ENCODE measurements at places on chromosomes 2 and 18.

DNA sequence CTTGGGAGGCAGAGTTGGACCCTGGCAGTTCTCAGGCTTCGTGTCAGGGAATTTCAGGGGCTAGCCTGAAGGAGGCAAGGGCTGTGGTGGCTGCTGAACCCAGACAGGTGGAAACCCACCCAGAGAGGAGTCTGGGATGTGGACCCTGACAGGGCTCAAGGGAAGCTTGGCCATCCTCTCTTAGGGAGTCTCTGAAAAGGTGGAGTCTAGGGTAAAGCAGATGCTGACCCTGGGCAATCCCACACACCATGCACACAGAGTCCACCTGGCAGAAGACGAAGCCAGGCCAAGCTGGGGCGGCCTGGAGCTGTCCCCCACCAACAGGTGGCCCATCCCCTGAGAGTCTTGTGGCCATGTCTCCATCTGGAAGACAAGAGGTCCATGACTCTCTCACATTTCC lies 41.2 kb upstream of the TEX51 start:
- DNase-seq: no peak

GRCh38 chr2:119015845-119016244 lies 73.9 kb downstream of the MARCO start:
- peak; percentile 32 for DNase-seq

DNA sequence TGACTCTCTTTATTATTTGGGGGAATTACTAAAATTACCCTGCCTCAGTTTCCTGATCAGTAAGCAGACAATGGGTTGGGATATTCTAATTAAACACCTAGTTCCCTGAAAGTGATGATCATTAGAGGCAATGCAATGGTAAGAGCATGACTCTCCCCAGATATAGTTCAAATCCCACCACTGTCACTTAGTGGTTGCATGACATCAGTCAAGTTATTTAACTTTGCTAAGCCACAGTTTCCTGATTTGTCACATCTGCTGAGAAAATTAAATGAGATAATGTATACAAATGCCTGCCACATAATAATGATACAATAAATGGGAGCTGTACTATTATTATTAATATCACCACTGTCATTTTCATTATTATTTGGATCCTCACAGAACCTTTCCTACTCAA lies 29.9 kb downstream of the ZEB2 start:
- no peak for DNase-seq

DNA sequence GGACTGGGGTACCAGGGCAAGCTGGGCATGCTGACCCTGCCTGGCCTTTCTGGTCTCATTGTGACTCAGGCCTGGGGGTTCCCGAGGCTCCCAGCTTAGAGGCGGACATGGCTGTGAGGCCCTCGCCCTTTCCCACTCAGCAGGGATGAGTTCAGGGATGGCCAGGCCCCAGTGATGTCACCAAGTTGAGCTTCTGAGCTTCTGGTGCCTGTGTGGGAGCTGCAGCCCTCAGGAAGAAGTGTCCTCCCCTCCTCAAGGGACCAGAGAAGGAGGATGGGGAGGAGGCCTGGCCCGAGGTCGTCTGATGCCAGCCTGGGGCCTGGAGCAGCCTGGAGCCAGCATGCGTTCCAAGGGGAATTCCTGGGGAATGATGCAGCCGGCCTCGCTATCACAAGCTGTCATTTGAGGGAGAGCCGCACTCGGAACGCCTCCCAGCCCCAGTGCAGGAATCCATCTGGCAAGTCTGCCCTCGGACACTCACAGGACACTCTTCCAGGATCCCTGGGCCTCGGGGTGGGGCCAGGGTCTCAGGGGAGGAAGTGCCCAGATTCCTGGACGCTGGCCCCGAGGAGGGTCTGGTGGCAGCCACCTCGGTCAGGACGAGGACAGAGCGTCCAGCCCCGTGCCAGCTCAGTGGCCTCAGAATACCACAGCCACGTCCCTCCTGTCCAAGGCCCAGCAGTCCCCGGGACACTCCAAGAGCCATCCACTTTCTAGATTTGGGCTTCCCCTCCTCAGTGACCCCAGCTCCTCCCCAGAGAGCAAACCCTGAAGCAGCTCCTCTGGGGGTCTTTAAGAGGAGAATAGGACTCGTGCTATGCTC lies 61.2 kb upstream of the GPC1 start:
- no peak for DNase-seq

DNA sequence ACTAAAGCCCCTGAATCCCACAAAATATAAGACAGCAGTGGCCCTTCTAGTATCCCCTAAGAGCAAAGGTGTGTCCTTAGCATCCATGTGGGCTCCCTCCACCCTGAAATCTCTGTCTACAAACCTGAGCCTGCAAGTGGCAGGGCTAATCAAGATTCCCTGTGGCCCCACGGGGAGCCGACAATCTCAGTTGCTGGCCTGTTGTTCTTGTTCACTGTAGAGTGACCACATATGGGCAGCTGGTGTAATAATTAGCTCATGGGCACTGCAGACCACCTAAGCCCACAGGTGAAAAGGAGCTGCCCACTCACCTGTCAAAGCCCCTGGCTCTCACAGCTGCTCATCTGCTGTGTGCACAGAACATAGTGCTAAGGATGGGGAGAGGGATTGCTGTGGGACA lies 102.3 kb downstream of the MRO start:
- DNase-seq: peak; percentile 87

DNA sequence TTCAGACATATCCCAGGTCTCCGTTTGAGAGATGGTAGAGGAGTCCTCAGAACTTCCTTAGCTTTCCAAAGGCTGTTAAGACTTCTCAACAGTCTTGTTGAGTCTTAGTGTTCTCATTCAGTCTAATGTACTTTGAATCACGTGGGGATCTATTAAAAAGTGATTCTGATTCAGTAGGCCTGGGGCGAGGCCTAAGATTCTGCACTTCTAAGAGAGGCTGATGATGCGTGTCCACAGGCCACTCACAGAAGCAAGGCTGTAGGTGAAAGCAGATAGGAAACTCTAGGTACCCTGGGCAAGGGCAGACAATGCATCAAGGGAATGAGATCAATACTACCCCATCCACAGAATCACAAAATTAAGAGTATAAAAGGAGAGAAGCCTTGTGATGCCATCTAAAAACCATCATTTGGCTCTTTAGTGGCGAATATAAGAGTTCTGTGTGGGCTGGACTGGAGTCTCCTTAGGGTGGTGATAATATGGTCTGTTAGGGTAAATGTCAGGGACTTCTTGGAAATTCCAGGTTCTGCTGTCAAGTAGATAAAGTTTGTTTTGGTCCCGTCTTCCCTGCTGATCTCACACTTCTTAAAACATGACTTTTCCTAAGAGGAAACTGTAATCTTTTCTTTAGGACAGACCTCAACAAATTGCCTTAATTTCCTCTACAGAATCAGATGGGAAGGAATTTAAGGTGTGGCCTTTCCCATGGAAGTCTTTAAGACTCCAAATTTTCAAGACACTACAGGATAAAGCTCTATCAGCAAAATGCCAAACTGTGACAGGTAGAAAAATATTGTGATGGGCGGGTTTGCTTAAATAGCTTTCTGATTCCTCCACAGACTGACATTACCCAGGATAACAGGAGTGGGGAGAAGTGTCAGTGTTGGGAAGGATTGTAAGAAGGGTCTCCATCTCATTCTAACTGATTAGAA lies 45.7 kb upstream of the NEMP2 start:
- DNase-seq: no peak

- DNase-seq: no peak
Measured at GRCh38 chr2:44789971-44790721, 151.4 kb upstream of the SIX3 start.

- no peak for DNase-seq
Measured at GRCh38 chr2:85989288-85989865, 100.6 kb upstream of the ST3GAL5 start.

- DNase-seq: no peak
Measured at GRCh38 chr2:113257516-113258264, 21.0 kb downstream of the PAX8 start.
